ENCODE measurements at places on chromosomes 2 and 18.
A peak's percentile ranks its signal among the peaks of the same experiment; 100 is the strongest.

- DNase-seq: peak; percentile 20
Observed at GRCh38 chr2:128732976-128733431, 414.3 kb upstream of the HS6ST1 start.

DNA sequence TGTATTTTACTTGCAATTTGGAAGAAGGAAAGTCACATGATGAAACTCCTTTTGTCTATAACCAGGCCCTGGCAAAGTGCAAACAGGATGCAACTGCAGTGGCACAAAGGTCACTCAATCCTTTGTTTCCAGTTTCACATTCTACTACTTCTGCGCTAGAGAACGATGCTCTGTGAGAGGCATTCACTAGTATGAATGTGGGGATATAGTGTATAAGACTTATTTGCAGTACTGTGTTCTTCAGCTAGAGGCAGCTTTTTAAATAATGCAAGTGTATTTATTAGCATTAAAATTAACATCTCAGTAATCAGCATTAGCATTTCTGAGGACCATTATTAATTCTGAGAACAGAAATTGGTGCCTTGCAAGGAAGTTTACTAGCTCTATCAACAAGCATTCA is 68.9 kb downstream of the PRPF40A start:
- DNase-seq: no peak

DNA sequence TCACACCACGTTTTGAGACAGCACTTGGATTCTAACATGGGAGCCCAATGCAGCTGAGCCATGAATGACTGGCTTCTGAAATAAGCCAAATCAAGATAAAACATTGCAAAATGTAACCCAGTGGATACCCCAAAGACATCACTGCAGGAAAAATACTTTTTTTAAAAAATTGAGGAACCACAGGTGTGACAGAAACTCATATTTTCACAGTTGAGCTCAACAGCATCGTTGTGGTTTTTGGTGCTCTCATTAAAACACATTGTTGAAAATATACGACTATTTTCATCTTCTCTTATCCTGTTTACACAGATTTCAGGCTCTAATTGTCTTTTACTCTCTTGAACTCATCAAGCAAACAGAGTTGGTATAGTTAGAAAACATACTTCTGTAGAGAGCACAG is 429.3 kb upstream of the VRK2 start:
- DNase-seq: no peak

DNA sequence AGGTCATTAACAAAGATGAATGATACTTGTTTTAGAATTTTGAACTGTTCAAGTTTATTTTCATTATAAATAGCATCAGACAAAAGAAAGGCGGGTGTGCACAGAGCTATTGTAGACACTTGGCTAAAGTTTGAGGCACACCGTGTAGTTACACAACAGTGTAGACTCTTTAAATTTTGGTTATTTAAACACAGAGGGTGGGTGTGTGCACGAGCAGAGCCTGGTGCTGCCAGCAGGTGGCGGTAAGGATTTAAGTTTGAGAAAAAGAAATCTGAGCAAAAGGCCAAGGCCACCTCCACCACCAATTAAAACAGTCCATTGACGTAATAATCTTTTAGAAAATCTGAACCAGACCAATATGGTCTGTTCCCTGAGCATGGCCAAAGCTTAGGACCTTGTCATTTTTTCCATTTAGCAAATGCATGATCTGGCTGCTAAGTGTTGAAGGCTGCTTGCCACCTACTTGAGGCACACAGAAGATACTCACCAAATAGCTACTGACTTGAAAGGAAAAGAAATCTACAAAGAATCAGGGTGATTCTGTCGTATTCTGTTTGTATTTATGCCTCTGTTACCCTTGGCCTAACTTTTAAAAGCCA is 14.3 kb downstream of the COPS7B start:
- DNase-seq: peak; percentile 26

DNA sequence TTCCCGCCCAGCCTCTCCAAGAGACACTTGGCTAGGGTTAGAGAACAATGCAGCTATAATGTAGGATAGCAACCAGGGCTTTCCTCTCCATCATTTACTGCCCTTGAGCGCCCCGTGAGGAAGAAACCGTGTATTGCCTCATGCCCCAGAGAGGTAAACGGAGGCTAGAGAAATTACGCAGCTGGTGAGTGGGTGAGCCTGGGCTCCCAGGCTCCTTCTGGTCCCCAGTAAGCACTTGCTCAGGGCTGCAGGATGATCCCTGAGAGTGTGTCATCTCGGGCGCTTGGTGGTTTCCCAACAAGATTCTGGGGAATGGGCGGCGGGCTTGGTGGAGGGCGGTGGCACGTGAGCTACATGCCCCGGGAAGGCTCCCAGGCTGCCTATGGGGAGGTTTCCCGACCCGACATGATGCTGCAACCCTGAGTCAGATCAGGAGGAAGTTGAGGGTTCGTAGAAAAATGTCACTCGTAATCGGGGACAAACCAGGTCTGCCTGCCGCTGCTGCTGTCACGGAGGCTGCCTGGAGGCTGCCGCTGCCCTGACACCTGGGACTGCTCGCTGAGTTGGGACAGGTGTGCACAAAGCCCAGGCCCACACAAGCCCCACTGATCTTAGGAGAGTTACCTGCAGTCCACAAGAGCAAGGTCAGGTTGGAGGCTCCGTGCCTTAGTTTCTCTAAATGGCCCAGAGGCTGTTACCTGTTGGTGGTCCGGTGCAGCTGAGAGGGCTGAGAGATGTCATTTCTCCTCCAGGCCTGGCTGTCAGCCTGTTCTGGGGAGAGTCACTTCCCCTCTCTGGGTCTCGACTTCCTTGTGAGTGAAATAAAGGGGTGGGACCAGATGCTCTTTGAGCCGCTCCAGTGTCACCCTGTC is at the start of gene GPR55:
Gene GPR55 (minus strand): TSS at position 773 of the 872 bp plus-strand sequence. CDS start 14,280 bp downstream, outside the sequence.
- peak; percentile 85 for DNase-seq

- DNase-seq: no peak
Observed at GRCh38 chr2:73035899-73036711, 35.4 kb downstream of the SFXN5 start.

GRCh38 chr2:27878825-27879224 is 11.4 kb downstream of the RBKS start:
- no peak for DNase-seq

Measured in stimulated activated effector memory CD8-positive, alpha-beta T cell treated with anti-CD3 and anti-CD28 coated beads, Interleukin-12 subunit alpha, Interleukin-12 subunit beta, amount 100 ng/mL, for 72 hours (primary cell).